Lung (tissue), 17 donors: ENCODE measurements at places on chromosomes 2 and 18. TPM values are rescaled to one million over a fixed set of nuclear protein-coding genes. Genes with fewer than 3 reads are reported as not detected.
A peak's percentile ranks its signal among the peaks of the same experiment; 100 is the strongest.

The ATP6V1B1 gene
- total RNA-seq: 5.9 TPM

The HMSD gene
- total RNA-seq: 2.3 TPM

The OSBPL1A gene
- total RNA-seq: 38.8 TPM

The C1QL2 gene
- total RNA-seq: not detected

The NPPC gene
- 0.94 TPM for total RNA-seq

The PAX8 gene
- total RNA-seq: 5.9 TPM

GRCh38 chr2:161243312-161243711 is 64.9 kb upstream of the PSMD14 start:
- peaks cover 3% of the 10 kb centered on the region for H3K27me3 ChIP-seq
- peak; percentile 14 for DNase-seq
- H3K27ac ChIP-seq: no peak overlapping the region
- H3K4me3 ChIP-seq: no peak overlapping the region
- H3K36me3 ChIP-seq: no peaks in the 10 kb centered on the region

- no peak overlapping the region for H3K27ac ChIP-seq
- no peaks in the 10 kb centered on the region for H3K36me3 ChIP-seq
- H3K27me3 ChIP-seq: no peaks in the 10 kb centered on the region
- H3K4me1 ChIP-seq: no peaks in the 10 kb centered on the region
- H3K4me3 ChIP-seq: no peak overlapping the region
- DNase-seq: no peak
Observed at GRCh38 chr2:214987261-214987660, 151.2 kb downstream of the ABCA12 start.

DNA sequence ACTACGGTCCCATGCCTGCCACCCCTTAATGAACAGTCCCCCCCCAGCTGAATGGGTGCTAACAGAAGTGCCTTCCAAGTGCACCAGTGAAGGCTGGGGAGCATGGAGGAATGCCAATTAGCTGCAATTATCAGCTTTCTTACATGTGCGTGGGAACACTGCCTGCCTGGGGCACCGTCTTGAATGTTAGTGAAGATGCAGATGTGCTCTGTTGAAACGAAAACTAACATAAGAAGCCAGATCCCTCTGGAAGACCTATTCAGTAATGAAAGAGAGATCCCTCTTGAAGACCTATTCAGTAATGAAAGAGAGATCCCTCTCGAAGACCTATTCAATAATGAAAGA is 154.5 kb downstream of the CLIP4 start:
- H3K36me3 ChIP-seq: no peaks in the 10 kb centered on the region
- DNase-seq: no peak
- no peak overlapping the region for H3K27ac ChIP-seq
- no peak overlapping the region for H3K4me3 ChIP-seq
- no peaks in the 10 kb centered on the region for H3K27me3 ChIP-seq
- peaks cover 3% of the 10 kb centered on the region for H3K4me1 ChIP-seq

GRCh38 chr2:95287806-95288205 is 9.3 kb upstream of the KCNIP3 start:
- no peak overlapping the region for H3K4me3 ChIP-seq
- H3K4me1 ChIP-seq: no peaks in the 10 kb centered on the region
- no peak for DNase-seq
- H3K36me3 ChIP-seq: no peaks in the 10 kb centered on the region

- H3K4me1 ChIP-seq: peaks cover 39% of the 10 kb centered on the region
- DNase-seq: no peak
- no peak overlapping the region for H3K4me3 ChIP-seq
- H3K27ac ChIP-seq: peak overlapping the region; percentile 25
- H3K27me3 ChIP-seq: no peaks in the 10 kb centered on the region
Observed at GRCh38 chr18:58106289-58107070, 62.5 kb downstream of the NEDD4L start.

DNA sequence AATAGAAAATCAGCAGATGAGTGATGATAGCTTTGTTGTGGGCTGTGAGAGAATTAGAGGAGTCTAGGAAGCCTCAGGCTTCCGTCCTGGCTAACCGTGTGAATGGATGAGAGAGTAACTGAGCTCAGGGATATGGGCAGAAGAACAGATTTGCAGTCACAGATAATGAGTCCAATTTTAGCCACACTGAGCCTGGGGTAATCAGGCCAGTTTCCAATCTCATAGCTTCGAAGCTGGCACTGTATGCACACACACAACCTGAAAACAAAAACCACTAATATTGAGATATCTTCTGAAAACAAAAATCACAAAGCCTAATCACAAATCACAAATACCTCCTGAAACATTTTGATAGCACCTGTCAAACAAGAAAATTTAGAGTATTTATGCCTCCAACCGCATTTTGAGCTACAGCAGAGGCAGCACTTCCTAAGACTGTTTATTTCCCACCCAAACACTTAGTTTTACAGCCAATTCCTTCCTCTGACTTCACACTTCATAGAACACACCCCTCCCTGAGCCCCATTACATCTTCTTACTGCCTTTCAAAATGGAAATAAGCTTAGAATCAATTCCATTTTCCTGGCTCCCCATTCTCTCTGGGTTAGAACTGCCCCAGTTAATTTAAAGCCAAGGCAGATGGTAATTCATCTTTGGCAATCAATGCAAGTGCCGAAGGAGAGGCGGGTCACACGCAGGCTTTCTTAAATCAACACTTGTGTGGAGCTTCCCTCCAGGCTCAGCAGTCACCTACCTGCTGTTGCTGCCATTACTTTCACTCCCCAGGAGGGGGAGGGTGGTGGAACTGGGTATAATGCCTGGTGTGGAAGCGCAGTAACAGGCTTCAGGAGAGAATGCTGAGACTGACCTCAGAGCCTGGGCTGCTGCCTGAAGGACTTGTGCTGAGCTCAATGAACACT is 18.9 kb downstream of the TTR start:
- peak; percentile 18 for DNase-seq
- no peaks in the 10 kb centered on the region for H3K27me3 ChIP-seq
- H3K4me1 ChIP-seq: peaks cover 2% of the 10 kb centered on the region
- no peaks in the 10 kb centered on the region for H3K36me3 ChIP-seq

DNA sequence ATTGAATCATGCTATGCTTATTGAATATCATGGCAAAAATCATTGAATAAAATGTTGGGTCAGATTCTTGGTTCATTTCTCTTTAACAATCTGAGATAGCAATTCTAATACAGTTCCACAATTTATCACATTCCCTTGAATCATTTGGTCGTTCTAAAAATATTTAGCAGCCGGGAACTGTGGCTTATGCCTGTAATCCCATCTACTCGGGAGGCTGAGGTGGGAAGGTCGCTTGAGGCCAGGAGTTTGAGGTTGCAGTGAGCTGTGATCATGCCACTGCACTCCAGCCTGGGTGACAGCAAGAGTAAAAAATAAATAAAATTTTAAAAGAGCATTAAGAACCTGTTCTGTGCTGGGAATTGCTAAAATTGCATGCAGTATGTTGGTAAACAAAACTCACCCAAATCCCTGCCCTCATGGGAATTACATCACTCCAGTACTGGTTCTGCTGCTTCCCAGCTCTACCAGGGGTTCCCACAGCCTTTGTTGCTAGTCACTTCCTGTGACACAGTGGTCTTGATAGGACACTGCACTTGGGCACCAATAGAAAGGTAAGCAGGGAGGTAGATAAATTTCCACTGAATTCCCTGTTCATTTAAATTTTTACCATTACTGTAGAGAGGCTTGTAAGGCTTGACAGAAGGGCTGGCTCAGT is 200.4 kb downstream of the CTNNA2 start:
- H3K36me3 ChIP-seq: no peaks in the 10 kb centered on the region
- H3K27ac ChIP-seq: no peak overlapping the region
- DNase-seq: no peak
- H3K4me3 ChIP-seq: no peak overlapping the region
- no peaks in the 10 kb centered on the region for H3K4me1 ChIP-seq
- no peaks in the 10 kb centered on the region for H3K27me3 ChIP-seq

GRCh38 chr18:317618-318017 is 49.8 kb upstream of the THOC1 start:
- no peaks in the 10 kb centered on the region for H3K4me1 ChIP-seq
- H3K27ac ChIP-seq: no peak overlapping the region
- no peak for DNase-seq
- H3K4me3 ChIP-seq: no peak overlapping the region

- no peak for DNase-seq
- no peaks in the 10 kb centered on the region for H3K4me1 ChIP-seq
- no peaks in the 10 kb centered on the region for H3K27me3 ChIP-seq
- peaks cover 9% of the 10 kb centered on the region for H3K36me3 ChIP-seq
- no peak overlapping the region for H3K27ac ChIP-seq
- H3K4me3 ChIP-seq: no peak overlapping the region
Observed at GRCh38 chr18:32112826-32113225, 21.2 kb downstream of the RNF138 start.

GRCh38 chr2:239167011-239167673 is 233.7 kb downstream of the HDAC4 start:
- peaks cover 6% of the 10 kb centered on the region for H3K36me3 ChIP-seq
- DNase-seq: no peak
- H3K4me3 ChIP-seq: no peak overlapping the region
- no peak overlapping the region for H3K27ac ChIP-seq

DNA sequence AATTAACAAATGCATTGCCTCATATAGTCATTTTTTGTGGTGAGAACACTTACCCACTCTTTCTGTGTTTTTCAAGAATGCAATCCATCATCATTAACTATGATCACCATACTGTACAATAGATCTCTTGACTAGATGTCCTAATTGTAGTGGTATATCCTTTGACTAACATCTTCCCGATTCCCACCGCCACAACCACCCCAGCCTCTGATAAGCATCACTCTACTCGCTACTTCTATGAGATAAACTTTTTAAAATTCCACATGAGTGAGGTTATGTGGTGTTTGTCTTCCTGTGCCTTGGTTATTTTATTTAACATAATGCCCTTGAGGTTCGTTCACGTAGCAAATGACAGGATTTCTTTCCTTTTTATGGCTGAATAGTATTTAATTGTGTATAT is 6.6 kb downstream of the VWA3B start:
- no peaks in the 10 kb centered on the region for H3K36me3 ChIP-seq
- H3K27ac ChIP-seq: no peak overlapping the region
- no peaks in the 10 kb centered on the region for H3K4me1 ChIP-seq

- DNase-seq: no peak
- H3K4me1 ChIP-seq: no peaks in the 10 kb centered on the region
- H3K27me3 ChIP-seq: no peaks in the 10 kb centered on the region
- H3K4me3 ChIP-seq: no peak overlapping the region
Observed at GRCh38 chr2:48496849-48497248, 33.1 kb upstream of the STON1 start.

- DNase-seq: no peak
- H3K27me3 ChIP-seq: no peaks in the 10 kb centered on the region
- no peaks in the 10 kb centered on the region for H3K36me3 ChIP-seq
- H3K4me3 ChIP-seq: no peak overlapping the region
- H3K4me1 ChIP-seq: no peaks in the 10 kb centered on the region
Observed at GRCh38 chr2:60602388-60602787, 48.9 kb upstream of the BCL11A start.

GRCh38 chr2:195737511-195738325 is 80.7 kb downstream of the SLC39A10 start:
- H3K4me1 ChIP-seq: peaks cover 5% of the 10 kb centered on the region
- no peak overlapping the region for H3K4me3 ChIP-seq
- DNase-seq: peak; percentile 71
- no peaks in the 10 kb centered on the region for H3K27me3 ChIP-seq
- peaks cover 7% of the 10 kb centered on the region for H3K36me3 ChIP-seq
- no peak overlapping the region for H3K27ac ChIP-seq

DNA sequence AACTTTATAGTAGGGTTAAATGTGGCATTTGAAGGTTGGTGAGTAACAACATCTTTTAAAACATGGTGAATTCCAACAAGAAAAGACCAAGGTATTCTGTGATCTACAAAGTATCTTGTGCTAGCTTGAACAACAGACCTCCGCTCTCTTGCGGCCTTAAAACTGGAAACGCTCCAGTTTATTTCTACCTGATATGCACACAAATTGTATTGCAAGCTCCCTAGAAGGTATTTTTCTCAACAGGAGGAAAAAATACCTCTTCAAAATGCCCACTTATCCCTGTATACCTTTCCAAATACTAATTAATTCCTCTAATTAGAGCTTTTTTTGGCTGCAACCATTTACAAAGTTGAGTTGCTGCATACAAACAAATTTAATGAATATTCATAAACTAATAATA is 69.5 kb downstream of the KCNH7 start:
- H3K27ac ChIP-seq: no peak overlapping the region
- no peaks in the 10 kb centered on the region for H3K36me3 ChIP-seq
- H3K4me3 ChIP-seq: no peak overlapping the region
- no peaks in the 10 kb centered on the region for H3K27me3 ChIP-seq
- H3K4me1 ChIP-seq: no peaks in the 10 kb centered on the region
- no peak for DNase-seq

GRCh38 chr2:72778410-72778809 is 47.4 kb downstream of the EXOC6B start:
- H3K27ac ChIP-seq: no peak overlapping the region
- no peak overlapping the region for H3K4me3 ChIP-seq
- H3K4me1 ChIP-seq: no peaks in the 10 kb centered on the region
- no peak for DNase-seq
- H3K36me3 ChIP-seq: no peaks in the 10 kb centered on the region

DNA sequence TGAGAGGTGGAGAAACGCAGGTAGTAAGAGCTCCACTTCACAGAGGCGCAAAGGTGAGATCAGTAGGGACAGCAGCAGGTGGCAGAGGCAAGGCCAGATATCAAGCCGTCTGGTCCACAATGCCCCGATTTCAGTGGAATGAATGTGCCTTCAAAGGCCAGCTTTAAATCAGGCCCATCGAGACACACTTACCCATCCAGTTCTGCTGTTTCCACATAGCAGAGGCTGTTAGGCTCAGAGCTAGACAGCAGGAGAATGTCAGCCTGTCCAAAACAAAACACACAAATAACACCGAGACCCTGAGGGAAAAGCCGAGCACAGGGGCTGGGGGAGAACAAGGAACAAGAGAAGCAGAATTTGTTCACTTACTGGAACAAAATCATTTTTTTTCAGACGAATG is 75.8 kb upstream of the NARS1 start:
- no peak overlapping the region for H3K4me3 ChIP-seq
- H3K27me3 ChIP-seq: no peaks in the 10 kb centered on the region
- DNase-seq: no peak
- no peak overlapping the region for H3K27ac ChIP-seq
- H3K4me1 ChIP-seq: peaks cover 9% of the 10 kb centered on the region

DNA sequence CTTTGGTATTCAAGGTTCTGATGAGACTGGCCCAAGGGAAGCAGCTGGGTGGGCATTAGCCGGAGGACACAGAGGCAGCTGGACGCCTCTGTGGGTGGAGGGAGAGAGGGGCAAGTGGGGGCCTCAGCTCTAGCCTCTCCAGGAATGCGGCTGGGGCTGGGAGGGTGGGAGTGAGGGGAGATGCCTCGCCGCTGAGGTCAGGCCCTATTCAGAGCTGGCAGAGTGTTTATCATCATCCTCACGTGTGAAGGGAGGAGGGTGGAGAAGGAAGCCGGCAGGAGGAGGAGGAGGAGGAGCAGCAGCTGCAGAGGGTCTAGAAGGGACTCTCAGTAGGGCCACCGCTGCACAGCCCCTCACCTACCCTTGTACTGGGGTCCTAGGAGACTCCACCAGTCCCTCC is 43.1 kb downstream of the TNS1 start:
- H3K36me3 ChIP-seq: no peaks in the 10 kb centered on the region
- peaks cover 29% of the 10 kb centered on the region for H3K4me1 ChIP-seq
- H3K27ac ChIP-seq: peak overlapping the region; percentile 76
- no peak overlapping the region for H3K4me3 ChIP-seq
- no peaks in the 10 kb centered on the region for H3K27me3 ChIP-seq

GRCh38 chr18:67599277-67599676 is 82.8 kb upstream of the DSEL start:
- no peak overlapping the region for H3K4me3 ChIP-seq
- H3K4me1 ChIP-seq: no peaks in the 10 kb centered on the region
- no peak for DNase-seq
- H3K27me3 ChIP-seq: no peaks in the 10 kb centered on the region
